DMS53 (cell line): ENCODE measurements at places on chromosomes 6 and 20.
A peak's percentile ranks its signal among the peaks of the same experiment; 100 is the strongest.

GRCh38 chr6:37556881-37557644, 57.4 kb upstream of the CCDC167 start:
- DNase-seq = no peak

GRCh38 chr6:43761666-43762409, 8.2 kb upstream of the VEGFA start:
- no peak for DNase-seq

- DNase-seq = no peak
Measured at GRCh38 chr6:44043479-44044153, 83.6 kb downstream of the MRPL14 start.

DNA sequence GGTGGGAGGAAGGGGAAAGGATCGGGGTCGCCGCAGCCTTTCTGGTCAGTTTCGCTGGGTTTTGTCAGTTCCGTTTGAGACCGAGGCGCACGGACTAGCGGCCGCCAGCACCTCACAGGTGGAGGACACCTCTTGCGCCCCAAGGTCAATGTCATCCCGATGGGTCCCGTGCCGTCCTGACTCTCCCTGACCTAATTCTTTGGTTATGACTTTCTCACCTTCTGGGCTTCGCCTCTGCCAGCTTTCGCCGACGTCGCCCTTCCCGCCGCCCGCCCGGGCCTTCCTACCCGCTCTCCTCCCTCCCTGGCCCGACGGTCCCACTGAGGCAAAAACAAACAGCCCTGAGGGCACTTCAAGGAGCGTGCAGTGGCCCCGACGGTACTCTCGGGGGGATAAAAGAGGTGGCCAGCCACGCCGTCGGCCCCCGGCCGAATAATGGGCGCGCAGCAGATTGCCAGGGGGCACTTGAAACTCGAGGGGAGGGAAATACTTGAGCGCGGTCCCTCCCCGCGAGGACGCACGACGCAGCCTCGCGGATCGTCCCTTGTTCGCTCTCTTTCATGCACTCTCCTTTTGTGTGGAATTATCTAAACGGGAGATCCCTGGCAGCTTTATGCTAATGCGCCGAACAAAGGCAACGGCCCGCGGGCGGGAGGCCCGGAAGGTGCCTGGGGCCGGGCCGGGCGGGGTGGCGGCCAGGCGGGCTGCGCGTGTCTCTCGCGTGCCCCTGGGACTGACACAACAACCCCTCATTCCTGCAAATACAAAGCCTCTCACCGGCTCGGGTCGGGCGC, 3.9 kb upstream of the INSM1 start:
- DNase-seq = peak; percentile 98

GRCh38 chr6:155324172-155324571, 9.9 kb upstream of the TFB1M start:
- no peak for DNase-seq

- no peak for DNase-seq
Measured at GRCh38 chr6:128465368-128466343, 54.7 kb downstream of the PTPRK start.

GRCh38 chr6:72826037-72826436, 204.2 kb downstream of the KCNQ5 start:
- DNase-seq = no peak

DNA sequence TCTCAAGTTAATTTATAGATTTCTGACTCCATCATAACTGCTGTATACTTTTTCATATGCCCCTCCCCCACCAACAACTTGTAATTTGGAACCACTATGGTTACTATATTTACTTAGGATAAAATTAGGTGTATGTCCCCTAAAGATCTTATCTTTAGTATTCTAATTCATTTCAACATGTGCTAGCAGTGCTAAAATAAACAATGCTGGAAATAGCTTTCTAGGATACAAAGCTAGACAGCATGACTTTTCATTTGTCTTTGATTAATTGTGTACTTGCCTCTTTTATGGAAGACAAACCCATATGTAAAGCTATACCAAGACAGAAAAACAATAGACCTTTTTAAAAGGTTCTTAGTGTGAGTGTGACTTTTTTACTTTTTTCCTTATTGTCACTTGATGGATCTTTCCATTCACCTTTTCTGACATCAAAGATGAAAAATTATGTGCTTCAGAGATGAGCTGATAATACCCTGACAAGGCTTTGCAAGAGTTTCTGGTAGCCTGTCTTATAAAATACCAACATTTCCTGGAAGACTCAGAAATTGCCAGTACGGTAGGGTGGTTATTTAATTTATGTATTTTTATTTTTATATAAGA, 31.2 kb upstream of the POPDC3 start:
- no peak for DNase-seq

GRCh38 chr20:21237956-21238799, 65.0 kb upstream of the XRN2 start:
- DNase-seq = no peak

- DNase-seq = no peak
Measured at GRCh38 chr6:165762876-165763275, 99.8 kb upstream of the PDE10A start.

DNA sequence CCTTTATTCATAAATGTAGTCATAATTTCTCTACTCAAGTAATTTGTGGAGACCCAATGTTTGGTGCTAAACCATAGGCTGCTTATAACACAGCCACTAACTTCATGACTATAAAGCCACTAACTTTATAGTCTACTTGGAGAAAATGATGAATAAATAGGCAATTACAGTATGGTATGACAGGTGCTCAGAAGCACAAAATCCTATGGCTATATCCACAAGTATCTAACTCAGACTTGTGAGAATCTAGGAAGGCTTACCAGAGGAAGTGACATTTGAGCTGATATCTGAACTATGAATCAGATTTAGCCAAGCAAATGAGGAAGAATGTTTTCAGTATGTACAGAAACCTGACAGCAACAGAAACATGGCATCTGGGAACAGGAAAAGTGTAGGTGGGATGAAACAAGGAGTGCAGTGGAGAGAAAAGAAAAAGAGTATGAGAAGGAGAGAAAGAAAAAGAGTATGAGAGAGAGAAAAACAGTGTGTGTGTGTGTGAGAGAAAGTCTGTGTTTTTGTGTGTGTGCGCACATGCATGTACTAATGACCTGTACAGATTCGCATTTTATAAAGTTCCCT, 59.9 kb downstream of the REV3L start:
- no peak for DNase-seq

GRCh38 chr6:135631821-135632220, 134.3 kb upstream of the AHI1 start:
- no peak for DNase-seq

DNA sequence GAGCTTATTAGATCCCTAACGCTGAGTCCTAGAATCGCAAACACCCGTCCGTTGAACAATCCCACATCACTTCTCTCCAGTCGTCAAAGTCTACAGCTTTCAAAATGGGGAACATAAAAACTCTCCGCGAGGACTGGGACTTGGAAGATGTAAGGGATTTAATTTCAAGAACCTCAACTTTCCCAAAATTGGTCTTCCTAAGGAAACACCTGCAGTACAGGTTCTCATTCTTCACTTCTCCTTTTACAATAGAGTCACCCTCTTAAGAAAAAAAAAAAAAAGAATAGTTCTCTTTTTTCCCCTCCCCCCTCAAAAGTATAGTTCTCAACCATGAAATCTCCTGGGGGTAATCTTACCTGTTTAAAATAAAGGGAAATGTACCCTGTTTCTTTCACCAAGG, 6.6 kb upstream of the ZBTB22 start:
- peak; percentile 67 for DNase-seq

GRCh38 chr20:4484379-4484997, 237.2 kb upstream of the PRND start:
- no peak for DNase-seq

- no peak for DNase-seq
Measured at GRCh38 chr6:116459927-116460326, 1.2 kb upstream of the CALHM6 start.

- DNase-seq = peak; percentile 42
Measured at GRCh38 chr6:45200510-45200909, 127.6 kb upstream of the RUNX2 start.

- peak; percentile 87 for DNase-seq
Measured at GRCh38 chr6:15987569-15987968, 141.3 kb upstream of the MYLIP start.

- DNase-seq = peak; percentile 95
Measured at GRCh38 chr6:3063733-3064700, 4.3 kb upstream of the RIPK1 start.

- DNase-seq = no peak
Measured at GRCh38 chr6:119986934-119987549, 637.5 kb upstream of the MAN1A1 start.

GRCh38 chr6:5507131-5507681, 245.9 kb downstream of the FARS2 start:
- no peak for DNase-seq

DNA sequence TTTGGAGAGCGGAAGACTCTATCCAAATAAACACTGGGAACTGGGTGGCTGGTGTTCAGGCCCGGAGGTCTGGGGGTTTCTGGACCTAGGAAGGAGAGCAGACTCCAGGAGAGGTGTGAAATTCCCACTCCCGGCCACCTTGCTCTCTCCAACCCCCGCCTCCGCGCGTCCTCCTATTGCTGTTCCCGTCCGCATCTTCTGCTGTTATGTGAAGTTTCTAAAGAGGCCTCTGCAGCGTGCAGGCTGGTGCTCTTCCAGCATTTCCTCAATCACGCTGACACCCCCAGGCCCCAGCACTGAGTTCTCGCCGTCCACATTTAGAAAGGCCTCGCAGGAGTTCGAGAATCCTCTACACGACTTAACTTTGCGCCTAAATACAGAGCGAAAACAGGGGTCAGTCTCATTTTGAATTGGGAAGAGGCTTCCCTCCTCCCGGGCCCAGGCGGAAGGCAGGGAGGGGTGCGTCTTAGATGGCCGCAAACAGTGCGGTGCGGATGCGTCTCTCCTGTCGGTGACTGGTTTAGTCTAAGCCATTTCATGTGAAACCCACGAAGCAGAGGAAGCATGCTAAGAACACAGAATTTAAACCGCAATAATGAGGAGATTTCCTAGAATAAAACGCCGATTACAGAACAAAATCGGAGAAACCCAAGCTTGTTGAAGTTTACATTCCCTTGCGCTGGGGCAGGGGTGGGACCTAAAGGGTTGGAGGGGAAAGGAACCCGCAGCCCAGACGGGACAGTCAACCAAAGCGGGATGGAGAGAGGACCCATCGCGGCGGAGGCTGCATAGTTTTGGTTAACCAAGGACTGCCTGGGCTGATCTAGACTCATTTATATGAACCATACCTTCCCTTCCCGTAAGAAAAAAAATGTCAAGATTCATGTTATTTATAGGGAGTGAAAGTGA, 4.0 kb upstream of the FOXF2 start:
- no peak for DNase-seq

DNA sequence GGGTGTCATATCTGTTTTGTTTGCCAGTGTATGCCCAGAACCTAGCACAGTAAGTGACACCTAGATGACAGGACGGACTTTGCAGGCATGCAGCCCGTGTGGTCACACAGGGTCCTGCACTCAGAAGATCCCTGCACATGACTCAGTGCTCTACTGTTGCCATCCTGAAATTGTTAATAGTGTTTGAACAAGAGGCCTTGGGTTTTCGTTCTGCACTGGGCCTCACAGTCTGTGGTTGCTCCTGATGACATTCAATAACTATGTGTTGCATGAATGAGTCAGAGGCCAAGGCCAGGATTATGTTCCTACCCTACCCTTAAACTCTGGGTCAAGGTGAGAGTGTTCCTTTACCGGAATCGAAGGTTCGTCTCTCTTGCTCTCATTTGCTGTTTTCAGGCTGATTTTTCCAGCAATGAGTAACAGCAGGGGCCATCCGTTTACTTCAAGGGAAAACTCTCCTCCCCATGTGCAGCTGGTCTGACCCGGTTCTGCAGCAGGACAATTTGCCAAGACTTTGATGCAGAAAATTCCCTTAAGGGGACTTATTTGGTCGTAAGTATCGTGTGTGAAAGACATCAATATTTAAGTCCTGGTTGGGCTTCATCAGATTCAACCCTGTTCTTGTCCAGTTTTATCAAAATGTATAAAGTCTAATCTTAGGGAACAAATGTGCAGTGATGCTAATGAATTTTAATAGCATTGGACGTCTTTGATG, 13.0 kb upstream of the PFDN4 start:
- DNase-seq = peak; percentile 57

DNA sequence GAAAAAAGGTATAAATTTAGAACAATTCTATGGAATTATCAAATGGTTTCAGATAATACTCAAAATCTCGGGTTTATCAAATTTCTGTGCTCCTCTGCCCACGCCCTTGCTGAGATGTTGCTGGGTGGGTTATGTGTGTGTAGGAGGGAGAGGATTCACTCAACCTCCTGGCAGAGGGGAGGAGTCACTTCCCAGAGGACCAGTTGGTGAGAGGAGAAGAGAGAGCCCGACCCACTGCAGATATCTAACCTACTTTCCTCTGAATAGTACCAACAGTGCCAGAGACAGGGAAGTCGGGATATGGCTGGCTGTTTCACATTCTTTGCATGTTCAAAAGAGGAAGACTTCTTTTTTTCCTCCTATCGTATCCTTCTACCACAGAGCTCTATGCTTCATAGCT, 187.1 kb upstream of the MAN1A1 start:
- DNase-seq = no peak
